ENCODE measurements at places on chromosomes 13 and 19. TPM values are rescaled to one million over a fixed set of nuclear protein-coding genes. Genes with fewer than 3 reads are reported as not detected.

Gene ICAM4
- under 0.01 TPM for total RNA-seq

Gene PRTN3
- total RNA-seq: 1.5 TPM

Gene NALCN
- 27.8 TPM for total RNA-seq

Gene TPM4
- total RNA-seq: 95.1 TPM

Gene PSG7
- total RNA-seq: not detected

Gene PRKCG
- total RNA-seq: 2.0 TPM

All from temporal lobe (tissue), 4 donors.